Frontal cortex (tissue), 4 donors: ENCODE measurements at places on chromosomes 11 and 22. TPM values are rescaled to one million over a fixed set of nuclear protein-coding genes. Genes with fewer than 3 reads are reported as not detected.

DNA sequence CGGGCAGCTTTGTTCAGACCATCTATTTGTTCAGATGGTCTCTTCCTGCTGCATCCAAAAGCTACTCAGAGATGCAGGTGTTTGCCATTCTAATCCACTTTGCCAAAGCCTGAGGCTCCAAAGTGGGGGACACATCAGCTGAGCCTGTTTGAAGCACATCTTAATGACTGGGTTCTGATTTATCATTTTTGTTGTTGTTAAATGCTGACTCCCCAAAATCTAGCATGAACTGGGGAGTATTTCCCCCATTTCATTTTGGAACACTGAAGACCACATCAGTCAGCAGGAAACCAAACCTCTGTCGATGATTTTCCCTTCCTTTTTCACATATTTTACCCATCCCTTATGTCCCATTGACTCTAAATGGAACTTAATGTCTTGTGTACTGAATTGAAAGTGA lies 262.6 kb downstream of the NTM start:
- no peak for DNase-seq

DNA sequence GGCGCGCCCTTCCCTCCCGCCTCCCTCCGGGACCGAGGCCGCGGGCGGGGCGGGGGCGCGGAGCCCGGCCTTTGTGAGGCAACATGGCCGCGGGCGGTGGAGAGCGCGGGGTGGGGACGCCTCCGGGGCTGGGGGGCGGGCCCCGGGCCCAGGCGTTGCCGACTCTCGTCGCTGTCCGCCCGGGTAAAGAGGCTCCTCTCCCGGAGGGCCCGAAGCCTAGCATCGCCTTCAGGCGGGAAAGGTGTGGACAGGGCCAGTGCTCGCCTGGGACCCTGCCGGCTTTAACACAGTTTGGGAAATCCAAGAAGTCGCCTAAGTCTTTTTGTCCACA lies 369 bp downstream of the DGCR8 start:
- DNase-seq = no peak

DNA sequence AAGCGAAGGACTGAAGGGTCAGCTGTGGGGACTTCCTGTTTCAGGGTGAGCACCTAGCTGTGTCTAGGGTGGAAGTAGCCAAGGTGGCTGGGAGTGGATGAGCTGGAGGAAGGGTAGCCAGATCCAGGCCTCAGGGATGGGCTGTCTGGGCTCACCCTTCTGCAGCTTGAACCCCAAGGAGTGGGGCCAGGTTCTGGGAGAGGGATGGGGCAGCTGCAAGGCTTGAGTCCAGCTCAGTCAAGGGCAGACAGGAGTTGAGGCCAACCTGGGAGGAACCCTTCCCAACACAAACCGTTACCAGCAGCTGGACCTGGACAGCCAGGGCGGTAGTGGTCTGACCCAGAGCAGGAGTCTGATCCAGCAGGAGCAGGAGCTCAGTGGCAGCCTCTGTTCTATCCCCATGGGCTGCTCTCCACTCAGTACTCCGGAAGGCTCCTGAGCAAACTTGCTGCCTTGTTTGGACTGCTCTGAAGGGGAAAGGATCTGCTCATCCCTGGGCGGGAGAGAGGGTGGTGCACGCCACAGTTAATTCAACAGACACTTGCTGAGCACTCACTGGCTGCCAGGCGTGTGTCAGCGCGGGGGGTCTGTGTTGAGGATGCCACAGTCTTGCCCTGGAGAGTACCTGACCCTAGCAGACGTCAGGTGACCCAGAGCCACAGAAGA lies 53.8 kb upstream of the THY1 start:
- no peak for DNase-seq

OR2AT4 gene
- not detected for total RNA-seq

DNA sequence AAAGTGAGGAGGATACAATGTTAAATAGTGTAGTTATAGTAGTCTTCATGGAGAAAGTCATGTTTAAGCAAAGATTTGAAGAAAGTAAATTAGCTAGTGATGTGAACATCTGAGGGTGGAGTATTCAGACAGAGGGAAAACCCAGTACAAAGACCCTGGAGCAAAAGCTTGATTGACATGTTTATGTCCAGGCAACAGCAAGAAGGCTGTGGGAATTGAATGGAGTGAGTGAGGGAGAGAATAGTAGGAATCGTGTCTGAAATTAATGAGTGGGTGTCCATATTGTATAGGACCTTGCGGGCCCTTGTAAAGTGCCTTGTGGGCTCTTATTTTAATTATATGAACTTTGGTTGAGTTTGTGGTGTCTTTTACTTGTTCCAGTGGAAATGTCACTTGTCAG lies 424.1 kb upstream of the KIRREL3 start:
- DNase-seq = no peak

IGF2 gene
- total RNA-seq = 19.6 TPM

CRACR2B gene
- total RNA-seq = 0.82 TPM

- no peak for DNase-seq
Observed at GRCh38 chr22:39739338-39740027, 154.1 kb downstream of the ENTHD1 start.

GRCh38 chr11:60947700-60948099 lies 4.3 kb downstream of the SLC15A3 start:
- no peak for DNase-seq

DNA sequence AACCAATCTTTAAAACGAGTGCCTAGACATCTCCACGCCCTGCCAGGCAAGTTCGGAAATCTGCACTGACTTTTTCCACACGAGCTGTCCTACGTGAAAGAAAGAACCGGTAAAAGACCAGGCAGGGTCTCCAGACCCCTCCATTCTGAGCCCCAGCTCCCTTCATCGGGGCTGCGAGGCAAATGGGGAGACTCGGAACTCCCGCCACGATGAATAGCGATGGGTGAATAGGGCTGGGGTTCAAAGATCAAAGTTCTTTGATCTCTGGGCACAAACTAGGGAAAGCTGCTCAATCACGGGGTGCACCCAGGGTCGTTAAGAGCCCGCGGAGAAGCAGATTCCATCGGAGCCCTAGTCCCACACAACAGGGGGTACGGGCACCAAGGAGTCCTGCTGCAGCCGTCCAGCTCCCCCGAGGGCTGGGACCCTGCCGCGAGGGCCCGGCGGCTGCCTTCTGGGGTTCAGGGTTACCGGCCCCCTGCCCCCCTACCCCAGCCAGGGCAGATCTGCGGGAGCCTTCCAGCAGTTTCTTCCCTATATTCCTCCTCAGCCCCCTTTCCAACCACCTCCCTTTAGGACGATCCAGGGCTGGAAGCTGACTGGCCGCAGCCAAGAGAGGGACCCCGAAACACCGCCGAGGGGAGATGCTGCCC lies 1.1 kb downstream of the LRP4 start:
- DNase-seq = no peak

- no peak for DNase-seq
Observed at GRCh38 chr22:24731761-24732160, 42.8 kb downstream of the PIWIL3 start.

DNA sequence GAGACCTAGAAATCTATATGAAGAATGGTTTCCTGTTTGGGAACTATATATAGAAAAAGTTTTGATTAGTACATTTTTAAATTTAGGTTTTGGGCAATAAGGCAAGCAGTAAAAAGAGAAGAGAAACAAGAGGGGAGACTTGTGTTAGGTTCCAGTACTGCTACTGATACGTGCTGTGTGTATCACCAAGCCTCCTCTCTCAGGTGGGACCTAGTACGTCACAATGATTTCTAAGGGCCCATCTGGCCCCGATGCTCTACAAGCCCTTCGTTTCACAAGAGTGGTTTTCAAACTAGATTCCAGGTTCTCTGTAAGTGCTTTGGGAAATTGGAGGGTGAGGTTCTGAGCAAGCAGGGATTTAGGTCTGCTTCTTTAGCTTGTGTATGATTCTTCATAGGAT lies 39.2 kb downstream of the USP35 start:
- no peak for DNase-seq

DNA sequence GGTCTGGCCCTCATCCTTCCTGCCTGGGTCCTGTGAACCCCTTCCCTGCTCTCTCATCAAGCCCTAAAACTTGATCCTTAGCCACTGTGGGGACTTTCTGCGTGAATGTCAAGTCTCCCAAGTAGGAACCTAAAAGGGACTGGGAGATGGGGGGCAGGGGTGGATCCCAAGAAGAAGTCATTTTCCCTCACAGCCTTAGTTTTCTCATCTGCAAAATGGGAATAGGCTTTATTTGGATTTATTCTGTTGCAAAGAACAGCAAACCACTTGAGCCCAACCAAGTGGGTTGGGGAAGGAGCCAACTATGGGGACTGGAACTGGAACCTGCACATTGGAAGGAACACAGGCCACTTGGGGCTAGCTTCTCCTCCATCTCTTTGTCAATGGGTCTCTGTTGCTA lies 36.8 kb downstream of the NEU3 start:
- DNase-seq = no peak

MS4A3 gene
- total RNA-seq = 0.41 TPM
